ENCODE measurements at places on chromosomes 5 and 9.

DNA sequence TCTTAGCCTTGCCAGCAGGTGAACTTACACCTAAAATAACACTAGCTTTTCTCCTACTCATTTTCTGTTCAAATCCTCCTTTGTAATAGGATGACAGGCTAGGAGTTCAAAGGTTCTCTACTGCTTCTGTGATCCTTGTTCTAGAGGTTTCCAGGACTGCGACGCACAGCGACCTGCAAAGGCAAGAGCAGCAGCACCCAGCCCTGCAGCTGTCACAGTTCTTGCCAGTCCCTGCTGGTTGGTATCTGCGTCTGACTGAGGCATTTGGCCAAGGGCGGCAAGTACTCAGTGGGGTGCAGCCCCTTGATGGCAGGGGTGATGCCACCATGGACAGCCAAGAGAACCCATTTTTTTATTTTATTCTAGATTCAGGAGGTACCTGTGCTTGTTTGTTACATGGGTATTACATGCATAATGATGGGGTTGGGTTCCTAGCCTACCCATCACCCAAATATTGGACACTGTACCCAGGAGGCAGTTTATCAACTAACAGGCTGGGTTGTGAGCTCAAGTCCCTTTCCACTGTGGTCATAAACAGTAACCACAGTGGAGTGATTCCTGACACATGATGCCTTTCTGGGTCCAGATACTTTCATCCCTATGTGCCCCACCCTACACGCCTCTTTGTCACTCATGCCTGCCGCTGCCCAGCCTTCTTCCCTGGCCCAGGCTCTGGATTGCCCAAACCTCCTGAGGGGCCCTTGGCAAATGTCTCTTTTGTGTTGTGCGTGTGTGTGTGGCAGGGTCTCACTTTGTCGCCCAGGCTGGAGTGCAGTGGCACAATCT is 111.0 kb downstream of the GAPVD1 start:
- DNase-seq = no peak

- DNase-seq = no peak
Measured at GRCh38 chr9:32741706-32742105, 41.6 kb upstream of the TMEM215 start.

DNA sequence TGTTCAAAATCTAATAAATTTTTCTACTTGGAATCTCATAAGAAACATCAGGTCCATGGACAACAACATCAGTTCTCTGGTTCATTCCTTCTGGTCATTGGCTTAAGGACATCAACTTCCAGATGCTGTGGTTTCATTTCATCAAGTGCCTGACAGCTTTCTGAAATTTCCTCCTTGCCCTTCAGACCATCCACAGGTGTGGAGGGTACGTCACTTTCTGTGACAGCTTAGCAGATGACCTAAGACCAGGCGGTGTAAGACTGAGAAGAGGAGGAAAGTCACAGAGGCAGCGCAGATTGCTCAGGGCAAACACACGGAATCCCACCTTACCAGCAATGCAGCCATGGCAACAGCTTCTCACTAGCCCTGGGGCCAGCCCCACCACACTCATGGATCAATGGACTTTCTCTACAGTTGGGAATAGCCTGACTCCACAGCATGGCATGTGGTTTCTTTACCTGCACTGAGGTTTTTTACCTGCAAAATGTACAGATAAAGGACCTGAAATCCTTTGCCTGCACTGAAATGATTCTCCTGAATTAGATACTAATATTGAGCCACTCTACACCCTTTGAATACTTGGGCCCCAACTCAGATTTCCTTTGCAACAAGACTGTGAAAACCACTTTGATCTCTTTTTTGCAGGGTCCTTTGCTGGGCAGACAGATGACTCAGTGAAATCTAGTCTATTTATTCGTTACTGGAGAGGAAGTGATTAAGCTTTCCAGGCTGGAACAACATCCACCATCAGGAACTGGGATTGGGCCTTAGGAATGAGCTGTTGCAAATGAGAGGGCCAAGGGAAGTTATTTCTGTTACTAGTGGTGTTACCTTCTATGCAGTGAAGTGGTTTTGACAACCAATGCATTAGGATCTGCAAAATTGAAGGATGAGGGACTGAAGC is 26.9 kb downstream of the TICAM2 start:
- no peak for DNase-seq

GRCh38 chr9:107489144-107489673 is 360 bp downstream of the KLF4 start:
- peak; percentile 40 for DNase-seq

GRCh38 chr5:124103671-124104070 is 591.7 kb downstream of the CSNK1G3 start:
- DNase-seq = no peak

DNA sequence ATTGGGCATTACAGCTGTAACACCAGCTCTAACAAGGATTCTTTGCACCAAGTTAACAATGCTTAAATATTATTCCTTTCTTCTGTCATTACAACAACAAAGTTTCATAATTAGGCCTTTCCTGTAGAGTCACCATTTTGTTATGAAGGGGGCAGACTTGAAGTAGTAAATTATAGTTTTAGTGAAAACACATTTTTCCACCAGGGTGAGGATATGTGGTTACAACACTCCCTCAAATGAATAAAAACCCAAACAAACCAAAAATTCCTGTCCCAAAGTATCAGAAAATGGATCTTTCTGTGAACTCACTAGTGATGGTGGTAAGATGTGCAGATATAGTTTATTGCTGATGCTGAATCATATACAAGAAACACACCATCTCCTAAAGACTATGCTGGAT is 250.5 kb upstream of the TUT7 start:
- no peak for DNase-seq

DNA sequence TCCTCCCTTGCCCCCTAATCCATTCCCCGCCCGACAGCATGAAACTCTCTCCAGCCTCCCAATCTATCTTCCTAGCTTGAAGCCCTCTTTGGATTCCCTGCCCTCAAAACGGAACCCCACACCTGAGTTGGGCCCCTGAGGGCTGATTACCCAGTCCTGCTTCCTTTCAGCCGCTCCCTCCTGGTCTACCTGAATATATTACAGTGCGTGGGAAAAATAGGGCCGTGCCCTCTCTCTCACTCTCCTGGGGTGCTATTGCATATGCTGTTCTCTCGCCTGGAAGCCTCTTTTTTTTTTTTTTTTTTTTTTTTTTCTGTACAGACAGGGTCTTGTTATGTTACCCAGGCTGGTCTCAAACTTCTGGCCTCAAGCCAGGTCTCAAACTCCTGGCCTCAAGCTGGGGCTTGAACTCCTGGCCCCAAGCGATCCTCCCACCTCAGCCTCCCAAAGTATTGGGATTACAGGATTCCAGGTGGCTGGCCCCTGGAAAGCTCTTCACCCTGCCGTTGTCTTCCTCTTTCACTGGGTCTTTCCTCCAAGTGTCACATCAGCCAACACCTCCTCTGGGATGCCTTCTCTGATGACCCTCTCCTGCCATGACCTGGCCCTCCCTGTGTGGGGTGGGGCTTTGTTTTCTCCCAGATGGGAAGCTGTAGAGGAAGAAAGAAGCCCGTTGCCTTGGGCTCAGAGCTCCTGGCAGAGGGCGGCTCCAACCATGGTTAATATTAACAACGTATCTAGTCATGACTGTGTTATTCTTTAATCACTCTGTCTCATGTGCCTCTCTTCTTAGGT is 8.2 kb downstream of the DNM1 start:
- no peak for DNase-seq

GRCh38 chr9:96173640-96174039 is 128.3 kb downstream of the HSD17B3 start:
- DNase-seq = no peak

- no peak for DNase-seq
Measured at GRCh38 chr9:71670121-71670520, 98.2 kb downstream of the CEMIP2 start.
